Peyer's patch (tissue), 4 donors: ENCODE measurements at places on chromosomes 7 and 10.

DNA sequence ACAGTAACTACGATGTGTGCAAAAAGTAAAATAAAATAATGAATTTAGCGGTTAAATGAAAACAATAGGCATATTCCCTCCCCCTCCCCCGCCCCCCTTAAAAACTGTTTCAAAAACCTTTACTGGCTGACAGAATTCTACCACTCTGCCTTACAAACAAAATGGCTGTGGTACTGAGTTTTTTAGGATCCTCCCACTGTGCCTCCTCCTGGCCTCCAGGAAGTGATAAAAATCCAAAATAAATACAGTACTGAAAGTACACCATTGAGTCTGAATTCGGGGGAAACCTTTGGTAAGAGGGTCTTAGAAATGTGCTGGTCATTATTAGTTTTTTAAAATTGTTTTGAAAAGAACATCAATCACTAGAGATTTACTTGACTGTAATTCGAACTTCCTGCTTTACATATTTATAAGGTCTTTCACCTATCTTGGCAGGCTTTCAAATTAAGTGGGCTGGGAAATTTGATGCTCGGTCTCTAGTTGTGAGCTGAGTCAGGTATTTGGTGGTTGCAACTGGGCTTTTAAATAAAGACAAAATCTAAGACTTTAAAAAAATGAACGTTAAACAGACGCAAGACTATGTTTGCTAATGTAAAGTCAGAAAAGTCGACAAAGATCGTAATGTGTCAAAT, 32.5 kb upstream of the EPC1 start:
- peak; percentile 30 for DNase-seq

- no peak for DNase-seq
These were observed 125.0 kb upstream of the NPY start for GRCh38 chr7:24158975-24159374.

DNA sequence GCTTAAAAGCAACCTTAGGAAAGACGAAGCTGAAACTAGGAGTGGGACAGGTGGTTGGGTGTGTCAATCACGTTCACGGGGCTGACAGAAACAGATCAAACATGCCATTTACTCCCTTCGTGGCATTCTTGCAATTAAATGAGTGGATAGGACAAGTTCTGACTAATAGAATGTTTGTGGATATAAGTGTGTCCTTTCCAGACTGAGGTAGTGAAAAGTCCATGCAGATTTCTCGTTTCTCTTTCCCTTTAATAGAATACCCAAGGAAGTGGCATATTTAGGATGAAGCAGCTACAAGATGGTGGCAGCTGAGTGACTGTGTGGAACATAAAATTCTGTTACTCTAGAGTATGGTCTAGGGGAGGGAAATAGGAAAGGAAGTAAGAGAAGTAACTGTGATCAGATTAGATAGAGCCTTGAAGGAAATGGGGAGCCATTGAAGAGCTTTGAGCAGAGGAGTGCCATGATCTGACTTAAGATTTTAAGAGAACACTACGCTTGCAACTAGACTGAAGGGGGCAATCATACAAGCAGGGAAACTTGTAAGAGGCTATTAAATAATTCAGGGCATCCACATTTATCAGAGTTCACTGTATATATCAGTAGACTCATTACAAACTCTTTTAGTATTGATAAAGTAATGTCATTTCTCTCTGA, 46.3 kb upstream of the HYAL4 start:
- no peak for DNase-seq

- no peak for DNase-seq
These were observed 81.9 kb upstream of the C1GALT1 start for GRCh38 chr7:7100432-7100849.

- no peak for DNase-seq
These were observed 166.9 kb upstream of the SLC13A1 start for GRCh38 chr7:123366626-123367025.

DNA sequence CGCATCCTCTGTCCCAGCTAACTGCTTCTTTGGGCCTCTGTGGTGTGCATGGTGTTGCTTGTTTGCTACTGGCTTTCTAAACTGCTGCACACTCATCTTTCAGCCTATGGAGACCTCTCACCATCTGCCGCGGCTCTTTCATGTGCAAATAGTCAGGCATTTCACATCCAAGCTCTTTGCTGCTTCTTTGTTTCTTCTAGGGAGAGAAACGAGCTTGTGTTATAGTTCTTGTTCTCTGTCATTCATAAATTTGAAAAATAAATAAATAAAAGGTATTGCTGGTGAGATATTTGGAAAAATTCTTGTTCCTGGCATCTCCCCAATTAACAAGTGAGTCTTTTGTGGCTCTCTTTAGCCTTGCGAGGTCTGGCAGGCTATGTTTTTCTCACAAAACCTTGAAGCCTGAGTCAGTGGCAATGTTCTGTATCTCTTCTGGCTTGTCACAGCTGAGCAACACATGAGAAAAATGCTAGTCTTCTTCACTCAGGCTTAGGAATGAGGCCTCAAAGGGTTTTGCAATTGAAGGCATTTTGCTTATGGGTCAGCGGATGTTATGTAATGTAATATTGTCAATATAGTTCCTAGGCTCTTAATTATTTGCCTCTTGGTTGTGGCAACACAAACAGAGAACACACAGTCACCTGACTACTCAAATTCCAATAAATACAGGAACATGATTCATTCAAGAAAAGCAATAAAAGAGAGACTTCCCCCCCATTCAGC, 274.0 kb downstream of the FRMD4A start:
- no peak for DNase-seq

GRCh38 chr10:102131286-102132170, 1.3 kb upstream of the PPRC1 start:
- no peak for DNase-seq

- DNase-seq: no peak
These were observed 14.3 kb downstream of the STRA8 start for GRCh38 chr7:135247746-135248471.

DNA sequence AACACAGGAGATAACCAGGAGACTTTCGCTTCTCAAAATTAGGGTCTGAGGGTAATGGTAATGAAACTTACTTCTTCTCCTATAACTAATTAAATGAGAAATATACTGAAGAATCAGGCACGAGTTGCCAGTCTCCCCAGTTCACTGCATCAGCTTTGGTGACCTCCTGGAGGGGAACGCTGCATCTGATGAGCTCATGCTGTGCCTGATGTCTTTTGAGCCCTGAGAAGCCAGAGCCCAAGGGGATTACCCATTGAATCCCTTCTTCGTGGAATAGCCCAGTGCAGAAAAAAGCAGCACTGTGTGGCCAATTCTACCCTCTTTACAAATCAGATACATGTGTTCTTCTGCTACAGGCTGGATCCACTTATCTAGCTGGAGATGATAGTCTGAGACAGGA, 45.1 kb downstream of the CYP2C9 start:
- DNase-seq: no peak

GRCh38 chr7:22470981-22471380, 29.0 kb downstream of the STEAP1B start:
- DNase-seq: no peak

GRCh38 chr7:108561047-108561619, 8.4 kb downstream of the THAP5 start:
- DNase-seq: no peak
